ENCODE measurements at places on chromosomes 2 and 18.
A peak's percentile ranks its signal among the peaks of the same experiment; 100 is the strongest.

GRCh38 chr2:238599549-238600505 is 173.1 kb downstream of the ASB1 start:
- no peak for DNase-seq

GRCh38 chr18:47821314-47821713 is 109.1 kb downstream of the SMAD2 start:
- no peak for DNase-seq

DNA sequence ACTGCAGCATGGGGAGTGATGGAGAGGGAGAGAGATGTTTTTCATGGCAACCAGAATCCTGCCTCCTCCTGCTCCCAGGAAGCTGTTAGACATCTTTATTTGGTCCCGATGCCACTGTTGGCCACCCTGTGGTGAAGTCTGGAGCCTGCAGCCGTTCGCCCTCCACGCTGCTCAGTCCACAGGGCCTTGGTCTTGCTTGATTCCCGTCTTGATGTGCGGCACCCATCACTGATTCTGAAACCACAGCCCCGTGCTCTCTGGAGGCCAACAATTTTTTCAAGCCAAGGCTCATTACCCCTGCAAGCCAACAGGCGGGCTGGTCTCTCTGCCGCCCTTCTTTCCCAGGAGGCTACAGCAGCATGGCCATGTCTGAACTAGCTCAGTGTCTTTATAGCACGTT is 24.5 kb downstream of the SIGLEC15 start:
- DNase-seq, result no peak

DNA sequence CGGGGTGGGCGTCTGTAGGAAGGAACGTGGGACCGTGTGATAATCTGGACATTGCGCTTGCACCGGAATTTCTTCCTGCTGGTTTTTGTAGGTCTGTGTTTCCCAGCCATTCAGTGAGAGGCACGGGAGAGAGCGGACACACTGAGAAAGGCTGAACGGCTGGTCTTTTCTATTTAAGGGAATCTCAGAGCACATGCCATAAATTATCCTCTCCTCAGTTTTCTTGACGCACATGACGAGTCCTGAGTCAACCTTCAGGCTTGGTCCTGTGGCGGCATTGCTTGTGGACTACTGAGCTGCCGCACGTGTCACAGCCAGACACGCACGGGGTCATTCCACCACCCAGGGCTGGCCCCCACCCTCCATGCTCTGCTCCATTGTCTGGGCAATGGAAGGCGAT is 519.3 kb upstream of the ID2 start:
- no peak for DNase-seq

- DNase-seq, result no peak
Observed at GRCh38 chr2:24403168-24403831, 43.0 kb upstream of the ITSN2 start.

GRCh38 chr2:144403933-144404332 is 116.0 kb downstream of the ZEB2 start:
- no peak for DNase-seq

DNA sequence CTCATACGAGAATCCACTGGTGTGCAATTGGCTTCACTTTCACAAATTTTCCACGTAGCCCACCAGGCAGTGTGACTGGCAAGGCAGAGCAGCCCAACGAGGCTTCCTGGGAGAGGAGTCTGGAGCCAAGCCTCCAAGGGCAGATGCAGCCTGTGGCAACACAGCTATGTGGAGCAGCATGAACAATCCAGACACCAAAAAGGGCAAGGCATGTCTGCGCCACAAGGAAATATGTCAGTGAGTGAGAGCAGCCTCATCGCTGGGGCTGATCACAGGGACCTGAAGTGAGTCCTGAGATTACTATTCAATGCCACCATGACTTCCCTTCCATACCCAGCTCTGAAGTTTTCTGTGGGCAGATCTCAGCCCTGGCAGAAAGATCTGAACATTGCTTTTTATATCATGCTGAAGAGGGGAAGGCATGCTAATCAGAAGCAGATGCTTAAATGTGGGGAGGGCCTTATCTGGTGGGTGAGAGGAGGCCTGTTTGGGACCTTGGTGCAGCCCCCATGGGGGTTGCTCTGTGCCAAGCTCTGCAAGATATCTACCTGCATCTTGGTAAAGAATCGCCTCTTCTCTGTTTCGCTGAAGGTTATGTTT is 40.0 kb upstream of the PUM2 start:
- no peak for DNase-seq

GRCh38 chr2:158544998-158545397 is 88.2 kb downstream of the PKP4 start:
- no peak for DNase-seq

DNA sequence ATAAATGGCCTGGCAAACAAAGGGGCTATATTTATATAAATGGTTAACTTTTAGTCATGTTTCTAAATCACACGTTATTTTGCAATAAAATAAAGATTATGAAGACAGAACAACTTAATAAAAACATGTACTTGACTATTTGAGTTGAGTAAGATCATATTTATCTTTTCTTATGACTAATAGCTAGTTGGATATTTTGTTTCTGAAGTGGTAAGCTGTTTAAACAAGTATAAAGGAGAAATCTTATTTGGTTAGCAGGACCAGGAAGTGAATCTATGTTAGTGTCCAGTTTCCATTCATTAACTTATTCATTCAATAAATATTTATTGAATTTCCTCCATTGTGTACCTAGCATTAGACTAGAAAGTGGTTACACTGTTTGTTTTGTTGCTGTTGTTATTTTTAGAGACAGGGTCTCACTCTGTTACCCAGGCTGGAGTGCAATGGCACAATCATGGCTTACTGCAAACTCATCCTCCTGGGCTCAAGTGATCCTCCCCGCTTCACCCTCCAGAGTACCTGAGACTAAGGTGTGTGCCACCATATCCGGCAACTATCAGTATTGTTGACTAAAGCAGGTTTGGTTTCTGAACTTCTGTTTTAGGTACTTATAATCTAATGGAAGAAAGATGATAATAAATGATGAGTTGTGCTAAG is 312.6 kb downstream of the DPP10 start:
- no peak for DNase-seq

GRCh38 chr2:197827618-197828017 is 23.2 kb downstream of the PLCL1 start:
- DNase-seq, result peak; percentile 27

DNA sequence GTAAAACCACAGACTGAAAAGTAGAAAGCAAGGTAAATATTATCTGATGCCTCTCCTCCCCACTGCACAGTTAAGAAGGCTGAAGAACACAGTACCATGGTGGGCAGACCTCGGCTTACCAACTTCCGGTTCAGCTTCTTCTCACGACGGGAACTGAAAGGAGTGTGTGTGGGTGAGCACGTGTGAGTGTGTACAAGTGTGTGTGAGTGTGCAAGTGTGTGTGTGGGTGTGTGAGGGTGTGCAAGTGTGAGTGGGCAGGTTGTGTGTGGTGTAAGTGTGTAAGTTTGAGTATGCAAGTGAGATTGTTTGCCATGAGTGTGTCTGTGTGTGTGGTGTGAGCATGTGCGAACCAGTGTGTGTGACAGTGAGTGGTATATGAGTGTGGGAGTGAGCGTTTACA is 103.5 kb downstream of the ADD2 start:
- DNase-seq, result no peak

DNA sequence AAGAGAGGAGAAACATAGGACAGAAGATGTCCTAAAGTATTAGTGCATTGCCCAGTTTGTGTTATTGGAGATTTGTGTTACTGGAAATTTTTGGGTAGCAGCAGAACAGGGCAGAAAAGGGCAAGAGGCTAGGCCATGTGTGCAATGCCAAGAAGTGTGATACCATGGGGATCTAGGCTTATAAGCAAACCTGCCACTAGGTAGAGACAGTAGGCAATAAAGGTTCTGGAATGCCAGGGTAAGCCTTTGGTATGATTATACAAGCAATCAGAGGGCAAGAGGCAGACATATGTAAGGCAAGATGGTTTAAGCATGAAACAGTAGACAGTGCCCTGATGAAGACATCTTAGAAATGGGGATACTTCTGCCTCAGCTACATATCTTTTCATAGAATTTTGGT is 12.3 kb upstream of the CERS6 start:
- DNase-seq, result no peak

GRCh38 chr2:58313926-58314325 is 72.8 kb upstream of the FANCL start:
- DNase-seq, result no peak

GRCh38 chr18:30177056-30177455 is 865.5 kb downstream of the DSC3 start:
- DNase-seq, result peak; percentile 64
